Breast epithelium (tissue), 4 donors: ENCODE measurements at places on chromosomes 5 and 9. TPM values are rescaled to one million over a fixed set of nuclear protein-coding genes. Genes with fewer than 3 reads are reported as not detected.

Gene MCTP1
- total RNA-seq, result 57.8 TPM

Gene PCDHGC5
- 2.1 TPM for total RNA-seq

Gene WNK2
- total RNA-seq, result 28.5 TPM

Gene GLT6D1
- total RNA-seq, result not detected

Gene GABRA1
- total RNA-seq, result not detected

Gene FCN2
- 2.0 TPM for total RNA-seq

Gene GHR
- 26.5 TPM for total RNA-seq
